Ammon's horn (tissue), 1 donor: ENCODE measurements at places on chromosomes 3 and 15.

- DNase-seq = no peak
These were observed 17.3 kb downstream of the SUCNR1 start for GRCh38 chr3:151890721-151891141.

GRCh38 chr3:97817965-97818364, 3.8 kb upstream of the CRYBG3 start:
- DNase-seq = peak; percentile 27

DNA sequence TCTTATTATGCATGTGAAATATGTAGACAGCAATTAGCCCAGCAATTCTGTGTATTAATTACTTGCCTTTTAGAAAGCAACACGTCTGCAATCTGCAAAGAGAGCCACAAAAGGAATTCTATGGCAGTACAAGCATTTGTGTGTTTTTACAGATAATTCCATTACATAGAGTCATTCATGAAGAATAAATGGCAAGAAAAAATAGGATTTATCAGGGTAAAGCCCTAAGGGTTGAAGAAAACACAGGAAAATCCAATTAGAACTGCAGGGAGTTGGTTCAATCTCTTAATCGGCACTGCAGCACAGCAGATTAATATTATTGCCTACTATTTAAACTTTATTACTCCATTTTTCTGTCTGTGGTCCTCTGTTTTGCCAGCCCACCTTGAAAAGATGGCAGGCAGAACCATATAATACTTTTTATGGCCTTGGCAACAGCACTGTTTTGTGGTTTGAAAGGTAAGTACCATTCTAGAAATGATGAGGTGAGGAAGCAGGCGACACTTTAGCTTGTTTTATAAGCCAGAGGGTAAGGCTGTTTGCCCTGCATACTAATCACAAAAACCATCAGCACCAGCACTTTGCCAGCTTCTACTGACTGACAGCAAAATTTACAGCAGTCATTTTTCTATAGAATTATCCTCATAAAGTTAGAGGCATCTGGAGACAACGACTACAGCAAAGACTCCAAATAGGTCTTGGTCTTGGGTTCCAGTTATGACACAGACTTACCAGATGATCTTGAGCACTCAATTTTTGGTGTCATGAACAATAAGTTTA, 638.2 kb upstream of the NAALADL2 start:
- no peak for DNase-seq

GRCh38 chr3:193589129-193589528, 3.9 kb upstream of the OPA1 start:
- no peak for DNase-seq

DNA sequence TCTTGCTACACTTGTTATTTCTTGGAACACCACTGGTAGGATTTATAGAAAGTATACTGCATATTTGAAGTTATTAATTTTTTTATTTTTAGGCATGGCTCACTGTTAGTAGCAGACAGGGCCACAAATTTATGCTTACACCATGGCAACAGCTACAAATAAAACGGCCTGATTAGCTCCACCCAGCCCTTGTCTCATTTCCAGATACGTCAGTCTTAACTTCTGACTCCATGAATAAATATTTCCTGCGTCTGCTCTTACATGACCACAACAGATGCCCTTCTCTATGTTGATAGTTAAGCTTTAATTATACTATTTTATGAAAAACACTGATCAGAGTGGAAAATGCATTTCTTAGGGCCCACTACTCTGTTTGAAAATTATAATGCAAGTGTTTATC, 62.3 kb upstream of the CPOX start:
- no peak for DNase-seq

DNA sequence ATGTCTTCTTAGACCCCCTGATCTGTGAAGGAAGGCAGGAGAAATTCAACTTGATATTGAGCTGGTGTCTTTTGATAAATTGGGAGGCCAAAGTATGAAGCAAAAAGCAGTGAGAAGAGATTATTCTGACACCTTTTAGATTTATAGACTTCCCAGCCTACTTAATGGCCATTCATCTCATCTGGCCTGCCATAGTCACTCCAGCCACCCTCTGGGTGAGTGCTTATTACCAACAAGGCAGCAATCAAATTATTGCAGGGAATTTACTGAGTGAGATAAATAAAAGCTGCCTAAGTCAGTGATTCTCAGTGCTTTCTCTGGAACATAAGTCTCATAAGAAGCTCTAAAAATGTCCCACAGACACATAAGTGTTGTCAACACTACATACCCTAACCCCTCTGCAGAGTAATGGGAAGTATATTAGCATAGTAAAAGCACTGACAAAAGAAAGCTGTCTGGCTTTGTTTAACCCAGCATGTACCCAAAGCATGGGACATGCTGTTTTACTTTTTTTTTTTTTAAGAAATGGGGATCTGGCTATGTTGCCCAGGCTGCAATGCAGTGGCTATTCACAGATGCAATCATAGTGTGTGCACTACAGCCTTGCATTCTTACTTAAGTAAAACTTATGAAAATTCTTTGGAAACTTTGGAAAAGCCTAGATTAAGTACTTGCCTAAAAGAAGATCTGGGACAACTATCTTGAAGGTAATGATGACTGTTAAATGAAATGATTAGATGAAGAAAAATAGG, 725.3 kb downstream of the TUSC7 start:
- no peak for DNase-seq

DNA sequence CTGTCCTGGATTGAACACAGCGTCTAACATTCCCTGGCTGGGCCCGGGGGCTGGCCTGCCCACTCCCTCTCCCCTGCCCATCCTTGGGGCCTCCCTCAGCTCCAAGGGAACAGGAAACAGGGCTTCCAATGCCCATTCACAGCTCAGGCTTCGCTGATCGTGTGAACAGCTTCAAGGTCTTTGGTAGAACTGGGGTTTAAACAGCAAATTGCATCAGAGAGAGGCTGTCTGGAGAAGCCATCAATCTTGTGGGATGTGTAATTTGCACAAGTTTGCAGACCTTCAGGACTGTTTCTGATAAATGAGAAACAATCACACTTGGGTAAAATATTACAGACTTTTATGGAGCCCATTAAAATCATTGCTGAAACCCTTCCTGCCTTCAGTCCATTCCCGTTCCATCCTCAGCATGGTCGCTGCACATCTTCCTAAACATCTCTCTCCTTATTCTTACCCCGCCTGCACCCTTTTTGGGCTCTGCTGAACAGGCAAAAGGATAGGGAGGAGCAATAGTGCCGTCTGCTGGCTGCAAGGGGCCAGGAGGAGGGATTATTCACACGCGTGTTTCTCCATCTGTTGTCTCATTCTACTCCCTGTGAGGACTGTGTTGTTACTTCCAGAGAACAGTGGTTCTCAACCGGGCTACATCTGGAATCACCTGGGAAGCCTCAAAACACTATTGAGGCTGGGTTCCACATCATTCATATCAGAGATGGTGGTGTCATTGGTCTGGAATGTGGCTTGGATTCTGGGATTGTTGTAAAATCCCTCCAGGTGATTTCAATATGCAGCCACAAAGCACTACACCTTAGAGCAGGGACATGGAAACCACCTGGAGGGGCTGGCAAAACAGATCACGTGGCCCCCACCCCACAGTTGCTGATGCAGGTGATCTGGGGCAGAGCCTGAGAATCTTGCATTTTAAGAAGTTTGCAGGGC, 116.3 kb downstream of the CLSTN2 start:
- DNase-seq = peak; percentile 82

GRCh38 chr3:49133226-49133951, 539 bp upstream of the LAMB2 start:
- DNase-seq = peak; percentile 86

DNA sequence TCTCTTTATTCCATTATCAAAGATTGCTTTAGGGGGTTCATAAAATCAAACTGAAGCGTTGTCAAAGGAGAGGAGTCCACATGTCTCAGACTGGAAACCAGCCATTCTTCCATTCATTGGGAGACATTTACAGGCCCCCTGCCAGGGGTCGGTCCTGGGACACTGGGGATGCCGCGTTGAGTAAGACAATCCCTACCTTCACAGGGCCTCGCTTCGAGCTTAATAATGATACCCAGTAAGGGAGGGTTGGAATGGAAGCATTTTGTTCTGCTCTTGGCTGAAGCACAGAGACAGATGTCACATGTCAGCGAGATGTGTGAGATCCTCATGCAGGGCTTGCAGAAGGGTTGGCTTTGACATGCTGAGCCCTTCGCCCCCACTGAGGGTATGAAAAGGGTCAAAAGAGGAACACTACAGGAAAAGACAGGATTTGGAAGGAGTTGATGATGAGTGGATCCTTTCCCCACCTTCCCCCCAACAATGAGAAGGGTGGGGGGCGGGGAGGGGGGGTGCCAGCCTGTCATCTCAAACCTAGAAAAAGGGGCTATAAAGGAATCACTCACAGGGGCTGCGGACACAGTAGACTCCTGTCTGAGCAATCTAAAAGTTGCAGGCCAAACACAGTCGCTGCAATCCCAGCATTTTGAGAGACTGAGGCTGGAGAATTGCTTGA, 25.6 kb upstream of the ARL8B start:
- no peak for DNase-seq

- DNase-seq = no peak
These were observed 222.1 kb downstream of the THSD4 start for GRCh38 chr15:71337197-71337845.
